ENCODE measurements at places on chromosomes 5 and 9.
A peak's percentile ranks its signal among the peaks of the same experiment; 100 is the strongest.

- peak; percentile 27 for DNase-seq
Measured at GRCh38 chr5:37665889-37666288, 174.0 kb downstream of the GDNF start.

DNA sequence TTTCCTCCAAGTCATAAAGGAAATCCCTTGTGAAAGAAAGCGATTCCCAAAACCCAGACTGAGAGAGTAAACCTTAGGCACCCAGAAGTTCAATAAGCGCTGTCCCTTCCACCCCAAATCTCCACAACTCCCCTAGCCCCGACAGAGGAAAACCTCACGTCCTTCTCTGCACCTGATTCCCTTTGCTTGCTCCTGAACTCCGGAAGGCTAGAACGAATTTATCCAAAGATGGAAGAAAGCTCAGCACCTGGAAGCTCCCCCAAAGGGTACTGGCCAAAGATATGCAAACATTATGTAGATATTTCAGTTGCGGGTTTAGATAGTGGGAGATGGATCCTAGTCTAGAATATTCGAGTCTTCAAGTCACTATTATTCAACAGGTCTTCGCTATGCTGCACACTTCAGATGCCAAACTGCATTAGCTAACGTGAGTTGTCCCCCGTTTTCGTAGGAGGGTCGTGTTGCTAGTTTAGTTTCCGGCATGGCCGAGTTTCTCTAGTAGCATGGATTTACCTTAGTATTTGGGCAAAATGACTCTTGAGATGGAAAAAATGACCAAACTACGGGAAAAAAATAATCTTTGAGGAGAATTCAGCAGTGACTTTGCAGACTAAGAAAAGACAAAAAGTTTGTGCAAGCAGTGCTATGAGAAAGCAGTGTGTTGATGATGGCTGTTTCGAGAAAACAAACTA lies 27.7 kb downstream of the NR2F1 start:
- no peak for DNase-seq

DNA sequence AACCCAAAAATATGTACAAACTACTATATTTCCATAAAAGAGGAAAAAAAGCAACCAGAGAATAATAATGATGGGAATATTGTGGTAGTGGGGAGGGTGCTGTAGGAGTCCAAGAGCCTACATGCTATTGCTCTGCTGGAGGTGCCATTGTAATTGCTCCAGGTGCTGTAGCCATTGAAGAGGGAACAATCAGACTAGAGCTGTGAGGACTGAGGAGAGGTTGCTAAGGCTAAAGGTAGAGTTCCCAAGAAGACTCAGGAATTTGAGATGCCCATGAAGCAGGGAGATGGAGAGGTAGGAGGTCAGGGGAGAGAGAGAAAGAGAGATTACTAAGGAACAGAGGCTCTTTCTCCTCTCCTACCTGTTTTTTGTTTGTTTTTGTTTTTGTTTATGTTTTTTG lies 394.0 kb downstream of the DMRTA1 start:
- DNase-seq = no peak

DNA sequence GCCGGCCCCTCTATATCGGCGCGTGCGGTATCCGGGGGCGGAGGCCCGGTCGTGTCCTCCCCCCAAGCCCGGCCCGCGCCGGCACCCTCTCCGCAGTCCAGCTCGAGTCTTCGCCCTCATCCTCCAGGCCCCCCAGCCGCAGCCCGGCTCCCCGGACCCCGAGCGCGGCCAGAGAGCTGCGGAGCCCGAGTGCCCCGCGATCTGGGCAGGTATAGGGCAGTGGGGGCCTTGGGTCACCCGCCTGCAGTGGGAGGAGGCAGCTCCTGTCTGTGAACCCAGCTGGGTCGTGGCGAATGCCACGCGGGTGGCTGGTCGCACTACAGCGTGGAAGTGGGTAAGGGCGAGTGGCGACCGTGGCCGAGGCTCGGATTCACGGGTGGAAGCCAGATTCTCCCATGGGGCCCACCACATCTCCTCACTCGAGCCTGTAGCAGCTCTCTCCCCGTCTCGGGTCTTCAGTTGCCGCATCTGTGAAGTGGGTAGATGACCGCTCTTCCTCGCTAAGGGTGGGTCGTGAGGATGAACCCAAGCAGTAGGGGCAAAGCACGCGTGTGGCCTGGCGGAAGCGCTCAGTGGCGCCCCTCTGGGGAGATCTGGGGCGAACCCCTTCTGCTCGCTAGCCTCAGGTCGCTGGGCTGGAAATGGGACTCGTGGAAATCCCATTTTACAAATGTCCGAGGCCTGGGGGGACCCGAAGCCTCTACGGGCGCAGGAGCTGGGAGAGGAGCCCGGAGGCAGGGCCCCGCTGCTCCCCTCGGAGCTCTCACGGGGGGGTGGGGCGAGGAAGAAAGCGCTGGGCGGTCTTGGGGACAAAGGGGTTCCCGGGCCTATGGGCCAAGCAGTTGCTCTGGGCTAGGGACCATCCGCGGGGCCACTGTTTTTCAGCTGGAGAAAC lies 1.9 kb downstream of the NR5A1 start:
- DNase-seq = no peak

- peak; percentile 57 for DNase-seq
Measured at GRCh38 chr5:95808686-95809413, 13.7 kb downstream of the GLRX start.

DNA sequence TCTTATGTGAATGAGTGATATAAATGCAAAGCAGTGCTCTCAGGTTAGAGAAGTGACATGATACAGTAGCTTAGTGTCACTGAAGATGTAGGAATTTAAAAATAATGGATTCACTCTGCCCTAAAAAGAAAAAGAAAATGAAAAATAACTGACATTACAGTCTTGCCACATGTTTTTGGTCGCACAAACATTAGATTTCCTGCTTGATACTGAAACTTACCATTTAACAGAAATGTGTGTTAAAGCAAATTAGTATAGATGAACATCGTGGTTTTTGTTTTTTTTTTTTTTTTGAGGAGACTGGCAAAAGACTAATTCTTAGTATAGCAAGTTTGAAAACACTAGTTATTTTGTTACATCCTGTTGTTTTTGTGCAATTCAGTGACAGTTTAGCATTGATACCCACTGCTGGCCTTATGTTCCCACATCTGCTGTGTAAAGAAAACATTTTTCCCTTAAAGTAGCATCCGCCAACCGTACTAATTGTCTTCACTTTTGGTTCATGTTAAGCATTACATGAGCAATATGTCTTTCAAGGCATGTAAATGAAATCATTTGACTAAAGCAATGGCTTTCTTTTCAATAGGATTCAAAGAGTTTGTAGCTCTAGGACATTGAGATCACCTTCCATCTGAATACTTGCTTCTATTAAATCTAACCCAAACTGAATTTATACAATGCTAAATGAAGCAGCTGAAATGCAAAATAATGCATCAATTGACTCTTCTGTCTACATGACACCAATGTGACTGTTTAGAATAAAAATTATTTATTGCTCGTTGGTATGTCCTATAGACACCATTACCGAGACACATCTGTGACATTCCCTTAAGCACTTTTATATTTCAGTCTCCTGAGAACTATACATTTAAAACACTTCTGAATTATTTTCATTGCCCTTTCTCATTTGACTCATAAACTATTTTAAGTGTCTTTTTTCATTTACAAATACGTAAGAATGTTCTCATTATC lies 859.1 kb downstream of the MAT2B start:
- DNase-seq = no peak

DNA sequence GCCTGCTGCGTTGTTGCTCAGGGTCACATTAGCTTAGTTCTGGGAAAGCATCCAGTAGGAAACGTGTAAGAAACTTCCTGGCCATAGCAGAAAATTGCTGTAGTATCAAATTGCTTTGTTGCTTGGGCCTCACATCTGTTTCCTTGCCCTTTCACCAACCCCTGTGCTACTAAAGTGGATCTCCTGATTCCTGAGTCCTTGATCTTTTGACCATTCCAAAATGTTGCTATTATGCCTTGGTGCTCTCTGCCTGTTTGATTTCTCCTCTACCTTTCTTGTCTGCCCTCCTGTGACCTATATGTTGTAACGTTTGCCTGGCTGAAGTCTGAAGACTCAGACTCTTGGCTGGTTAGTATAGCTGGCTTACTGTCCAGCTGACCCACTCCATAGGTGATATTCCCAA lies 350.5 kb downstream of the ADGRV1 start:
- no peak for DNase-seq

- no peak for DNase-seq
Measured at GRCh38 chr9:135887021-135887507, 20.3 kb downstream of the CAMSAP1 start.

GRCh38 chr9:89879701-89880100 lies 274.9 kb downstream of the GADD45G start:
- no peak for DNase-seq

DNA sequence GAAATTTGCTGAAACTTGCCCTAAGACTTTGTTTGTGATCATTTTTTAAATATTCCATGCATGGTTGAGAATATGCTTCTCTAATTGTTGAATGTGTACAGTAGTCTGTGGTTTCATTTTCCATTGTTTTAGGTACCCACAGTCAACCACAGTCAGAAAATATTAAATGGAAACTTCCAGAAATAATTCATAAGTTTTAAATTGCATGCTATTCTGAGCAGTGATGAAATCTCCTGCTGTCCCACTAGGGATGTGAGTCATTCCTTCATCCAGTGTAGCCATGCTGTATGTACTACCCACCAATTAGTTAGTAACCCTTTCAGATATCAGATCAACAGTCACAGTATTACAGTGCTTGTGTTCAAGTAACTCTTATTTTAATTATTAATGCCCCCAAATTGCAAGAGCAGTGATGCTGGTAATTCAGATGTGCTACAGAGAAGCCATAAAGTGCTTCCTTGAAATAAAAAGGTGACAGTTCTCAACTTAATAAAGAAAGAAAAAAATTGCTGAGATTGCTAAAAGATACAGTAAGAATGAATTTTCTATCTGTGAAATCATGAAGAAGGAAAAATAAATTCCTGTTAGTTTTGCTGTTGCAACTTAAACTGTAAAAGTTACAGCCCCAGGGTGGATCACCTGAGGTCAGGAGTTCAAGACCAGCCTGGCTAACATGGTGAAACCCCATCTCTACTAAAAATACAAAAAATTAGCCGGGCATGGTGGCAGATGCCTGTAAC lies 79.9 kb upstream of the FBXL17 start:
- DNase-seq = peak; percentile 73

GRCh38 chr9:134455934-134456755 lies 129.9 kb downstream of the RXRA start:
- peak; percentile 100 for DNase-seq

DNA sequence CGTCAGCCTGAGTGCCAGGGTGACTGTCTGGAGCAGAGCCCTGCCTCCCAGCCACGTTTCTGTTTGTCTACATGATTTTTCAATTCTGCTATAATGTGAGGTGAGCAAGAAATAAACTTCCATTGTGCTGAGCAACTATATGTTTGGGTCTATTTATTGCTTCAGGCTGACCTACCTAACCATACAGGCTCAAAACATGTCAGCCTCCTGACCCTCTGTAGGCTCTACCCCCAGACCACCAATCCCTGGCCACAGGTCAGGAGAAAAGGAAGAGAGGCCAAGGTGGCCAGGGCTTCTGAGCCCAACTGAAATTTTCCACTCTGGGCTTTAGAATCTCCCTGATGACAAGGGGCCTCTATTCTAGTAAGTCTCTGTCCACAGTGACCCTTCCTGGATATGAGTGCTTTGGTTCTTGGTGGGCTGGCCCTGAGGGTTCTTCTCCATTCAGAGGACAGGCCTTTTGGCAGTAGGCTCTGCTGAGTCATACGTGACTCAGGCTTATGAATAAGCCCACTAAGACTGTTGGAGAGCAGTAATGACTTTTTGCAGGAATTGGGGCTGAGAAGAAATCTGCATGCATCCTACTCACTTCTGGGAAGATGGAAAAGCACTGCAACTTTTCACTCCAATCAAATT lies 117.2 kb upstream of the TBCA start:
- DNase-seq = peak; percentile 97

DNA sequence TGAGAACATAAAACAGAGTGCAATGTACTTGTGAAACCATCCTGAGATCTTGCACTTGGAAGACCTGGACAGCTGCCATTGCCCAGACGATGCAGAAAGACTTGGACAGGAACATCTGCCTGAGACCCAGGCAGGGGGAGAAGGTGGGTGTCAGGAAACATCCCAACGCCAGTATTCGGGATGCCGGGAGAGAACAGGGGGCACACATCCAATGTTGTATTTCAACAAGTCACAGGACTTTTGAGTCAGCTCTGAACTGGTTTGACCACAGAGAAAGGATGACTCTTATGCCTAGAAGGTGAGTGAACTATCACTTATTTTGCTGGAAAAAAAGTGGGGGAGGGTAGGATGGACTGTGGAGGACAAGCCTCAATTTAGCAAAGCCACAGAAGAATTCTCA lies 124.6 kb downstream of the ROR2 start:
- peak; percentile 62 for DNase-seq

DNA sequence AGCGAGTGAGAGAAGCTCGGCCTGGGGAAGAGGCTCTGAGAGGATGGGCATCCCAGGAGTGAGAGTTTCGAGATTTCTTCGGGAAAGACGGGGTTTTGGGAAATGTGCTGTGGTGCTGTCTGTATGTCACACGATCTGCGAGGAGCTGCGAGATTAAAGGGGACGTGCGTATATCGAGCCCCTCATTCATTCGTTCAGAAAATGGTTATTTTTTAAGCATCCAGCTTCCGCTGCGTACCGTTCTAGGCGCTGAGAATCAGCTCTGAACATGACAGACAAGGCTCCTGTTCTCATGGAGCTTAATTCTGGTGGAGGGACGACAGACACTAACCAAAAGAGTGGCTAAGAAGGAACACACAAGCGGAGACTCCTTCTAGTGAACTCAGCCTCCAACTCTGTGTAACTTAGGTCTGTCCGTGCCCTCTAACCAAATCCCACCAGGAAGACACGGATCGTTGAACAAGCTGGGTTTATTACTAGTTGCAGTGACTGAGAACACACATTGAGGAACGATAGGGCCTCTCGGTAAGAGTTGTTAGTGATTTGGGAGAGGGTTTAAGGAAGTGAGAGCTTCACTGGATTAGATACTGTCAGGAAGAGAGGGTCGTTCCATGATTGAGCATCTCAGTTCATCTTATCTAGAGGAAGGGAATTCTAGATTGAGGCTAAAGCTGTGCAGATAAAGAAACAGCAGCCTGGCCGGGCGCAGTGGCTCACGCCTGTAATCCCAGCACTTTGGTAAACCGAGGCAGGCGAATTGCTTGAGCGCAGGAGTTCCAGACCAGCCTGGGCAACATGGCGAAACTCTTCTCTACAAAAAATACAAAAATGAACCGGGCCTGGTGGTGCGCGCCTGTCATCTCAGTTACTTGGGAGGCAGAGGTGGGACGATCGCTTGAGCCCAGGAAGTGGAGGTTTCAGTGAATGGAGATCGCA lies 1.0 kb upstream of the FBXW11 start:
- DNase-seq = no peak

GRCh38 chr9:80158554-80159170 lies 586.9 kb downstream of the TLE4 start:
- no peak for DNase-seq

GRCh38 chr5:96148376-96148775 lies 186.7 kb upstream of the ELL2 start:
- DNase-seq = no peak

Measured in fibroblast of skin of abdomen (primary cell).